ENCODE measurements at places on chromosomes 7 and 10. TPM values are rescaled to one million over a fixed set of nuclear protein-coding genes. Genes with fewer than 3 reads are reported as not detected.

Gene PDK4
- polyA plus RNA-seq, result not detected

Gene CYTH3
- 15.7 TPM for polyA plus RNA-seq

Gene NME8
- not detected for polyA plus RNA-seq

Gene FOXI2
- not detected for polyA plus RNA-seq

Gene LBX1
- polyA plus RNA-seq, result not detected

Gene PRRT4
- polyA plus RNA-seq, result 0.09 TPM

Gene SNX10
- polyA plus RNA-seq, result 30.9 TPM

DNA sequence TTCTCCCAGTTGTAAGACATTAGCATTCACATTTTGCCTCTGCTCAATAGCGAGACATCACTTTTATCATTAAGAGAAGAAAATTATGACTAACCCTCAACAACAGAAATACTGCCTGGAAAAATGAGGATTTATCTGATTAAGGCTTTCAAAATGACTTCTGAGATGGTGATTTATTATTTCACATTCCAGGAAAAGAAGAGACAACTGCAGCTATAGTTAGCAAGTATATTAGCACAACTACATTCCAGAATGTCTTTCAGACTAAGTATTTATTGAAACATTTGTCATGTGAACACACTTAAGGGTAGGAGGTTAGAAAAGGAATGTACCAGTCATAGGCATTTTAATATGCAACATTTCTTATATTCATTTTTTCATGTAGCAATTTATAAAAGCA is 162.0 kb downstream of the IQUB start:
- no peak for DNase-seq

DNA sequence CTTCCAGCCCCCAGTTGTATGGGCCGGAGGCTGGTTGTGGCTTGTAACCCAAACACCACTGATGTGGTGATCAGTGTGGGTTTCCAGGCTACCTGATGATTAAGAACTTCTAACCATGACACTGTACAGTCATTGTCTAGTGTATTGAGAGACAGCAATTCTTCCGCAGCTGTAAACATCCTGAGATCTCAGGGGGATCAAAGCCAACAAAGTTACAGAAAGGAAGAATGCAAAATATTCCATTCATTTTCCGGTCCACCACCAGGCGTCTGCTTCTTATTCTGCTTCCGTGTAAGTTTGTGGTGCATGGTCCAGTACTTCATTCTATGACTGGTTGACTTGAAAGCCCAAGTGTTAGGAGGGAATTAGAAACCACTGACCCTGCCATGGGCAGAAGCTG is 10.3 kb upstream of the GLI3 start:
- no peak for DNase-seq

GRCh38 chr7:32948202-32948601 is 9.0 kb upstream of the FKBP9 start:
- no peak for DNase-seq

GRCh38 chr10:17655009-17655408 is 11.1 kb downstream of the STAM start:
- DNase-seq, result no peak

GRCh38 chr7:139999516-139999915 is 63.2 kb downstream of the PARP12 start:
- DNase-seq, result no peak

- DNase-seq, result no peak
These were observed 128.9 kb upstream of the FZD1 start for GRCh38 chr7:91135300-91135699.

DNA sequence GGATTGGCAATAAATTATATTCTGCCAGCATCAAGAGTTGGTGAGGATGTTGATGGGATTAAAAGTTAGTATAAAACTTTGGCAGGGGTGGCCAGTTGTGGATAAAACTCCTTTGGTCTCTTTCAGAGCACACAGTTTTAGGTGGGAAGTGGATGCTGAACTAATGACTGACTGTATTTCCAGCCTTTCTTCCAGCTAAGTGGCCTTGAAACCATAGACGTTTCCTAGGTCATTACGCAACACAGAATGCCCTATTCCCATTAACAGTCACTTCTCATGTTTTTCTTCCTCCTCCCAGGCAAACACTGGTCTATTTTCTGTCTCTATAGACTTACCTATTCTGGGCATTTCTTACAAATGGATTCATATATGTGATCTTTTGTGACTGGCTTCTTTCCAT is 467.4 kb downstream of the NEBL start:
- DNase-seq, result no peak
